Glomerular endothelial cell (primary cell): ENCODE measurements at places on chromosomes 16 and 17. TPM values are rescaled to one million over a fixed set of nuclear protein-coding genes. Genes with fewer than 3 reads are reported as not detected.

The TBC1D3D gene
- total RNA-seq: 0.53 and 3.0 TPM in 2 replicates

The RCVRN gene
- not detected in 2 replicates for total RNA-seq

The HAP1 gene
- total RNA-seq: 0.99 TPM in 1 of 2 replicates, not detected in the other

The SLC13A2 gene
- total RNA-seq: not detected in 2 replicates

The BORCS6 gene
- 12.4 and 14.3 TPM in 2 replicates for total RNA-seq

The HOXB13 gene
- not detected in 2 replicates for total RNA-seq

The KRT28 gene
- not detected in 2 replicates for total RNA-seq

The MYADML2 gene
- not detected in 2 replicates for total RNA-seq

The CCL4 gene
- not detected in 2 replicates for total RNA-seq

The EPX gene
- total RNA-seq: not detected in 2 replicates

The TSNAXIP1 gene
- total RNA-seq: 0.39 and 0.88 TPM in 2 replicates

The LITAFD gene
- not detected in 2 replicates for total RNA-seq

The CPNE7 gene
- 6.1 and 34.4 TPM in 2 replicates for total RNA-seq

The BCAR1 gene
- 255 and 278 TPM in 2 replicates for total RNA-seq

The ASPHD1 gene
- total RNA-seq: 1.3 and 4.4 TPM in 2 replicates

The ACSM3 gene
- total RNA-seq: 22.0 and 68.4 TPM in 2 replicates

The TBC1D28 gene
- total RNA-seq: not detected in 2 replicates

The ZG16 gene
- total RNA-seq: not detected in 2 replicates

The BEAN1 gene
- total RNA-seq: 0.35 and 3.1 TPM in 2 replicates

The RHBDL3 gene
- total RNA-seq: not detected in 2 replicates

The TP53TG3 gene
- total RNA-seq: not detected in 2 replicates

The GPR142 gene
- 0.10 TPM in 1 of 2 replicates, not detected in the other for total RNA-seq

The CBFA2T3 gene
- total RNA-seq: 0.05 and 0.23 TPM in 2 replicates

The TM4SF5 gene
- total RNA-seq: not detected in 2 replicates
